ENCODE measurements at places on chromosomes 4 and X.

DNA sequence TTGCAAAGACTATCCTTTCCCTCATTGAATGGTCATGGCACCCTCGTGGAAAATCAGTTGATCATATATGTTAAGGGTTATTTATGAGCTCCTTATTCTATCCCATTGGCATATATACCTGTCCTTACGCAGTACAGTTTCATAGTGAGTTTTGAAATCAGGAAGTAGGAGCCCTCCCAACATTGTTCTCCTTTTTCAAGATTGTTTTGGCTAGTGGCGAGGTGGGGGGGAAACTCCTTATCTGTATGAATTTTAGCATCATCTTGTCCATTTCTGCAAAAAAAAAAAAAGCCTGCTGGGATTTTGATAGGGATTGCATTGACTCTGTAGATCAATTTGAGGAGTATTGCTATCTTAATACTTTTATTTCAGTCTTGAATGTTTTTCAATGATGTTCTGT lies 2.5 kb upstream of the USP9X start:
- DNase-seq: no peak

GRCh38 chrX:20693078-20693477 lies 426.4 kb upstream of the RPS6KA3 start:
- DNase-seq: no peak

GRCh38 chrX:18961686-18962085 lies 22.2 kb downstream of the PHKA2 start:
- DNase-seq: no peak

- no peak for DNase-seq
Observed at GRCh38 chrX:122666601-122667000, 517.5 kb upstream of the GRIA3 start.

- DNase-seq: no peak
Observed at GRCh38 chrX:39805022-39805421, 292.7 kb downstream of the BCOR start.

- DNase-seq: no peak
Observed at GRCh38 chr4:92234393-92235176, 69.2 kb upstream of the GRID2 start.

DNA sequence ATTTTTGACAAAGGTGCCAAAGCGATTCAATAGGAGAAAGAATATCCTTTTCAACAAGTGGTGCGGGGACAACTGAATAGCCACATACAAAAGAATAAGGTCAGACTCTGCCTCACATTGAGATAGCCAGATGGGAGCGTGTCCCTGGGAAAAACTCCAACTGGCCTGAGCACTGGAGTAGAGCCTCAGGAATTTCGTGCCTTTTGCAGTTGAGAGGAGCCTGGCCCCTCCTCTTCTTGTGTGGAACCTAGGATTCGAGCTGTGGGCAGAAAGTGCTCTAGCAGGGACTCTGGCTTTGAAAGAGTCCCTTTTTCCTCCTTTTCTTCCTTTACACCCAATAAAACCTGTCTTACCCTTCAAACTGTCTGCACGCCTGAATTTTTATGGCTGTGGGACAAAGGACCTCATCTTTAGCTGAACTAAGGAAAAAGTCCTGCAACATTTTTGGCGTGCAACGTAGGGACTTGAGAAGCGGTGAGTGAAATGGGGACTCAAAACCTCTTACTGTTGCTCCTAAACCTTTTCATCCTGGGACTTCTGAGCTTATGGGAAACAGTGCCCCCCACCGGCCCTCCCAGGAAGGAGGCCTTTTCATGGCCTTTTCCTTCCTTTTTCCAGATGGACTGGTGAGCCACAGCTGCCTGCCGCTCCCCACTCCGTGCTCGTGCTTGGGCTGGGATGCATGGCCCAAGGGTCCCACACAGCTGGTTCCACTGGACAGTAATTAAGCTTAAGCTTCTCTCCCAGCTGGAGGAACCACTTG lies 68.6 kb downstream of the BMP15 start:
- DNase-seq: no peak

DNA sequence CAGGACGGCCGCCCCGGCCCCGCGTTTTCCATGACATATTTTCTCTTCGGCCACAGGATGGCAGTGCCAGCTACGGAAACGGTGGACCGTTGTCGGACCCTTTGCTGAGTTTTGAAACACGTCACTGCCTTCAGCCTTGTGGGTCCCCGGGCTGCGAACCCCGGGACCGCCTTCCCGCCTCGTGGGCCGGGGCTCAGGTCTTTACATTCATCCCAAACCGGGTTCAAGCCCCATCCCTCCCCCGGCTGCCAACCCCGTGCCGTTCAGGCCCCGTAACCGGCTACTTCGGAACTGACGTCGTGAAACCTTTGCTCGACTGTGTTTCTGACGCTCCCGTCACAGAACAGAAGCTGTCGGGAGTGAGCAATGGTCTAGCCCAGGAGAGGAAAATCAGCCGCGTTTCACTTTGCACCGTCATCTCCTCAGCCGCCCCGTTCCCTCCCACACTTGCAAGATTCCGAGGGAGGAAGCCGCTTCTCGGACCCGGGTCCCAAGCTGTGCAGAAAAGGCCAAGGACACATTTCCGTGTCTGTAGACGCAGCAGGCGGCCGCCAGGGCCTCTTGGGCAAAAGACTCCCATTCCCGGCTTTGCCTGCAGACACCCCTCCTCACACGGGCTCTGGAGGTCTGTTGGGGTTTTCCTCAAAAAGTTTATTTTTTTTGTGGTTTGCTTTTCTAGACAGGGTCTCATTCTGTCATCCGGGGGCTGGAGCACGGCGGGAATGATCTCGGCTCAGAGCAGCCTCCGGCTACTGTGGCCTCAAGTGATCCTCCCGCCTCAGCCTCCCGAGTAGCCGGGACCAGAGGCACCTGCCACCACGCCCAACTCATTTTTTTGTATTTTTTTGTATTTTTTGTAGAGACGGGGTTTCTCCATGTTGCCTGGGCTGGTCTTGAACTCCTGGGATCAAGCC lies 41.4 kb upstream of the PPP2R3B start:
- DNase-seq: no peak

DNA sequence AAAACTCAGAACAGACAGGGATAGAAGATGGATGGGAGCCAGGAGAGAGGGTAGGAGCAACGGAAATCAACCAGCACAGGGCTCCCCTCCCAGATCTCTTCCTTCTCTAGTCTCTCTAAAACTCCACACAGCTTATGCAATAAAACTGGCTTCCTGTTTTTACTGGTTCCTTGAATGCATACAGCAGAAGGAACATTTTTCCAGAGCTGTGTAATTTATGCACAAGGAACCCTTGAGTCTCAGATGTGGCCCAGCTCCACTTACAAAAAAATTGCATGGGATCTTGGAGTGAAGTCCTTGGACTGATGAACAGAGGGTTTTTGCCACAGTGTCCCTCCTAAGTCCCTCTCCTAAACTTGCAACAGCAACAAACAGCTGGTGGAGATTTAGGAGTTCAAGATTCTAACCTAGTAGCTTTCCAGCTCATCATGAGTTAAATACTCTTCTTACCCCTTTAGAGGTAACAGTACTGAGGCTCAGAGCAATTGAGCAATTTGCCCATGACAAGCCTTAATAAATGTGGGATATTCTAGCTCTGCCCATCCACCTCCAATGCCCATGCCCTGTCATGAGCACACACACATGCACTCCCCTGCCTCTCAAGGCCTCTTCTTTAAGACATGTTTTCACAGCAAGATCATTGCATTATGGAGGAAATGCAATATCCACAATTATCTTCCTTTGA lies 18.4 kb upstream of the CC2D2A start:
- DNase-seq: no peak

DNA sequence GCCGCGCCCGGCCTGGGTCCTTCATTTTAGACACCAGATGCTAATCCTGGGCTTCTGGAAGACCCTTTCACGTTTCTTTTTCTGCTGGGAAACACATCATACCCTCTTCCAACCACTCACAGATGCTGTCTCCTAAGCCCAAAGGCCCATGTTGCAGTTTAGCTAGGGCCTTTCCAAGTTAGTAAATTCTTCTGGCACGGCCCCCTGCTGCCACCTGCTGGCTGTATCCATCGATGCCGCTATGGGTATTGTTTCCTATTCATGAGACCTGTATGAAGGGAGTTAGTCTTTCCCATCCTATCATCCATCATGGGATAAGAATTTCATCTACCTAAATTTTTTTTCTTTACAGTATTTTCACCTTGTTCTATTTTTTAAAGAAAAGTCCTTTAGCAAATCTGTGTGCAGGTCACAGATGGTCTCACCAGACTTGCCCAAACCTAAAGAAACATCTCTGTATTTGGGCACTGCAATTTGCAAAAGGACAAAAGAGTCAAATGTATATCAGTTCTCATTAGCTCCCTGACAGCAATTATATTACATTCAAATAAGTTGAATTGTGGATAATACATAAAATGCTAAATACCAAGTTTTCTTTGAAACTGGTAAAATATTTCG lies 37.8 kb upstream of the SLC9A7 start:
- peak; percentile 39 for DNase-seq

- no peak for DNase-seq
Observed at GRCh38 chr4:18934197-18934596, 912.6 kb upstream of the LCORL start.

- peak; percentile 74 for DNase-seq
Observed at GRCh38 chrX:73943693-73944562, 360.1 kb upstream of the ZCCHC13 start.

GRCh38 chrX:7170898-7171297 lies 22.9 kb upstream of the PUDP start:
- DNase-seq: peak; percentile 1

DNA sequence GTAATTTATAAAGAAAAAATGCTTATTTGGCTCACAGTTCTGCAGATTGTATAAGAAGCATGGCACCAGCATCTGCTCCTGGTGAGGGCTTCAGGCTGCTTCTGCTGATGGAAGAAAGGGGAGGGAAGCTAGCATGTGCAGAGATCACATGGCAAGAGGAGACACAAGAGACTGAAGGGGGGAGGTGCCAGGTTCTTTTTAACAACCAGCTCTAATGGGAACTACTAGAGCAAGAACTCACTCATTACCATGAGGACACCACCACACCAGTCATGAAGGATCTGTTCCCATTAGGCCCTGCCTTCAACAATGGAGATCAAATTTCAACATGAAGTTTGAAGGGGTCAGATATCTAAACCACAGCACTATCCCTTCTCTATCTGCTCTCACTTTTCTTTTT lies 9.4 kb upstream of the COPS4 start:
- DNase-seq: no peak

GRCh38 chr4:73868206-73869129 lies 725 bp upstream of the CXCL1 start:
- DNase-seq: no peak

DNA sequence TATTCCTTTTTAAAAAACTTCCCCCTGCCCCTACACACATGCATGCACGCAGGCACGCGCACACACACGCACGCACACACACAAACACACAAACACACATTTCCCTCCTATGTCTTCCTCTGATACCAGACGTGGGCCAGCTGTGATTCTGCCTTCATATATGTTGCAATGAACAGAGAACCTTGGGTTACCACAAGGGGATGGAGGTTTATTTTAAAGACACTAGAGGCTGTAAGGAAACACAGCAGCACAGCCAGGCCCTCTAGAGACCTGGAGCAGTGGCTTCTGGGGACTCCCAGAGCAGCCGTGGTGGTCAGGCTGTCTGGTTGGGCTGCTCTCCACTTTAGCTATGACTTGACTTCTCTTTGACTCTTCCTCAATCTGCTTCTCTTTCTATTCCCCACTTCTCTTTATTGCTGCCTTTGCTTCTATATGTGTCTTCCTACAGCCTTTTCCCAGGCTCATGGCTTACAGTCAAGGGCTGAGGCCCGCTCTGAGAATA lies 3.2 kb upstream of the TLR10 start:
- DNase-seq: no peak
